ENCODE measurements at places on chromosomes 2 and 18.

DNA sequence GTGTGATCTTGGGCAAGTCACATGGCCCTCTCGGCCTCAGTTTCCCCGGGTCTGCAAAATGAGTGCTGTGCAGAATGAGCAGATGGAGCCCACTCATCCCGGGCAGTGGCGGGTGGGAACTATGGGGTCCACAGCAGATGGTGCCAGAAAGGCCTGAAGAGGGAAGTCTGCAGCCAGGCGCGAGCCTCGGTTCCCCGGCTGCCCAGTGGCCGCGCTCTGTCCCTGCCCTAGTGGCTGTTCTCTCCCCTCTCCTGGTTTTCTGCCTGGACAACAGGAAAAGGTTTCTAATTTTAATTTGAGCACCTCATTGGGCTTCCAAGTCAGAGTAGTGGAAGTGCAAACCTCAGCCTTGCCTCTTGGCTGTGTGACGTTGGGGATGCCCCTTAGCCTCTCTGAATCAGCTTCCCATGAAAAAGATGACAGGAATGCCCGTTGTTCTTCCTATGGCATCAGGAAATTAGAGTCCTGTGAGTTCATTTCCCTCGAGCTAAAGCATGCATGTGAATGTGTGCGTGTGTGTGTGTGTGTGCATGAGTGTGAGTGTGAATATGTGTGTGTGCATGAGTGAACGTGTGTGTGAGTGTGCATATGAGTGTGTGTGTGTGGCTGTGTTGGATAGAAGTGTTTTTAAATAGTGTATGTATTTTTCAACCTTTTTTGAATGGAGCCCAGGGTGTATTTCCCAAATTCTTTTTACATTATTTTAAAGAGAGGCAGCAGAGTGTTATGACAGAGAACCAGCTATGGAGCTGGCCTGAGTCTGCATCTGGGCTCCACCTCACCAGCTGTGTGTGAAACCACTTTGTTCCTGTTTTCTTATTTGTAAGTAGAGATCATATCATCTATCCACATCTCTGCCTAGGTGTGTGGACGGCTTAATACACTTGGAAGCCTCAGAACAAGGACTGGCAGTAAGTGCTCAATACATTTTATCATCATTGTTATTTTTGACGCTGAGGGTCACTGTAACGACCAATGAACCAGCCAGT, 41.3 kb downstream of the RRM2 start:
- no peak for DNase-seq

- DNase-seq: peak; percentile 45
Measured at GRCh38 chr2:68362069-68362468, 3.0 kb upstream of the PLEK start.

DNA sequence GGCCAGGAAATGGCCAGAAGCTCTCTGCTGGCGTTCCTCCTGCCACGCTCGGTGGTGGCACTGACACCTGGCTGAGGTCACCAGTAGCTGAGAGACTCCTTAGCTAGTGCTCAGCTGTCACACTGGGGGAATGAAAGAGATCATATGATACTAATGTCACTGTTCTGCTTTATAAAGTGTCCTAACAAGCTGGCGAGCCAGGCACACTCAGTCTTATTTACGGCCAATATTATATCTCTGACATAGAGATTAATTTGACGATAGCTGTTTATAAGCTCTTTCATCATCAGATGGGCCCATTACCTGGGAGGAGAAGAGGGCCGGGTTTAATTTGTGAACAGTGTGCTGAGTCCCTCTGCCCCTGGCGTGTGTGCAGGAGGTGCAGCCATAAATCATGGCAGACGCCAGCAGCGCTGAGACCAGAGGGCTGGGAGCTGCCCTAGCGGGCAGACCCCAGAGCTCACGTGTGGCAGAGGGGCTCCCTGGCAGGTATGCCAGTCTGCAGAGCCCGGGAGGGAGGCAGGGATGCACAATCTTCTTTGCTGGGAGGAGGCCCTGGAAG, 246.5 kb downstream of the HAUS1 start:
- no peak for DNase-seq

- no peak for DNase-seq
Measured at GRCh38 chr2:138468617-138469016, 33.0 kb upstream of the SPOPL start.

DNA sequence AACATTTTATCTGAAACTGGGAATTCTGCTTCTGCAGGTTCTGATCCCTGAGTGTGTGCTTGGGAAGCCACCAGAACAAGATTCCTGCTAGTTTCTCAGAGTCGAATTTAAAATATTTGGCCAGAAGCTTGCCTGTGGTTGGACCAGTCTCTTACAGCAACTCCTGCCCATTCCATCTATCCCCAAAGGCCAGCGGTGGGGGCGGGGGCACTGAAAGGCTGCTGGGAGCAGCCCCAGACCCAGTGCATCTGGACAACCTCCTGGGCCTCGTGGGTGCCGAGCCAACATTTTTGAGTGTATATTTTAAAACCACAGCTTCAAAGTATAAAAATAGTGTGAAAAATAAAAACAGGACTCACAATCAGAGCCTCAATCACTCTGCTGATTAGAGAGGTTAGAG, 38.6 kb upstream of the ZFP36L2 start:
- DNase-seq: no peak

- DNase-seq: peak; percentile 5
Measured at GRCh38 chr2:209423562-209424198, at the start of gene MAP2. TSS of gene MAP2 (plus strand) at chr2:209424047. CDS start at chr2:209653171, 229,124 bp downstream.

DNA sequence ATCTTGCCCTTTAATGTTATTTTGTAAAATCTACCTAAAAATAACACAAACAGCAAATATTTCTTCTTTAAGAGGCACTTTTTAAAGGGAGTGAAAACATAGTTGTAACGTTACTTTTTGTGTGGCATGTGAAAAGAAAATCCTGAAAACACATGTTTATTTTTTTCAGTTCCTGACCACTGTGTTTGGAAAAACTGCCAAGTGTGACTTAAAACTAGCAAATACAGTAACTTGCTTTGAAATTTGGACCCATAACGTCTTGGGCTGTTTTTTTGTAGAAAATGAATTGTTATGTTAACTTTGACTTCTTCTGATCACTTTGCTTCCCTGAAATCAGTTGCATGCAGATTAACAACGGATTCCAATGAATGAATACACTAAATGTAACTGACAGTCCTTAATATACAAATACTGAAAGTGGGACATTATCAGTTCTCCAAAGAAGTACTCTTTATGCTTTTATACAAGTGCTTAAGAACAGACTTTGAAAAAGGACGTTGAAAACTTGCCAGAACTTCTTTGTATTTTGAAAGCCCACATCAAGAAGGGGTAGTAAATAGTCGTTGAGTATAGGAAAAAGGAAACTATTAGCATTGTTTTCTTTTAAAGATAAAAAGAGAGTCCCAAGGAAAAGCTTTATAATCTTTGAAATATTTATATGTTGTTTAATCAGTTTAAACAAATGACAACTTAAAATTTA, 96.1 kb upstream of the ZEB2 start:
- no peak for DNase-seq

- DNase-seq: no peak
Measured at GRCh38 chr2:97775074-97775473, 61.7 kb downstream of the ZAP70 start.
